ENCODE measurements at places on chromosomes 2 and 18.
A peak's percentile ranks its signal among the peaks of the same experiment; 100 is the strongest.

- no peak for DNase-seq
Measured at GRCh38 chr2:124328397-124328796, 303.3 kb downstream of the CNTNAP5 start.

DNA sequence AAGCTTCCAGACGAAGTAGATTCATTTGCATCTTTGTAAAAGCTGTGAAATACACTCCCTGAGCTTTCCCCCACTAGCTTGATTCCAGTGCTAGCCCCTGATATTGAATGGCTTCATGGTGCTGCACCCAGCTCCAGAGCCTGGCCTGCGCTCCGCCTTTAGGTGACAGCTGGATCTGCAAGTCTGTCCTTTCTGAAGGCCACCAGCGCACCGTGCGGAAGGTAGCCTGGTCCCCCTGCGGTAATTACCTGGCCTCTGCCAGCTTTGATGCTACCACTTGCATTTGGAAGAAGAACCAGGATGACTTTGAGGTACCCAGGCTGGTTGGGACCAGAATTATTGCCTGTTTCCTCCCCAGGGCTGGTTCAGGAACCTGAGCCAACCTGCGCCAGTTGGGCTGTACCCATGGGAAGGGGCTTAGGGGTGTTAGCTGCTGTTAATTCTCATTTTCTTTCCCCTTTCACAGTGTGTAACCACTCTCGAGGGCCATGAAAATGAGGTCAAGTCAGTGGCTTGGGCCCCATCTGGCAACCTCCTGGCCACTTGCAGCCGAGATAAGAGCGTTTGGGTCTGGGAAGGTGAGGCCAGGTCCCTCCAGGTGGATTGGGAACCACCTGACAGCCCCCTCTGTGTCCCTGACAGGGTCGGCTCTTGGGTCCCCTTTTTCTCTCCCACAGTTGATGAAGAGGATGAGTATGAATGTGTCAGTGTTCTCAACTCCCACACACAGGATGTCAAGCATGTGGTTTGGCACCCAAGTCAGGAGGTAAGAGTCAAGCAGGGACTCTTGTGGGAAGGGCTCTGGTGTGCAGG lies 1.3 kb downstream of the CIAO1 start:
- DNase-seq, result peak; percentile 73

DNA sequence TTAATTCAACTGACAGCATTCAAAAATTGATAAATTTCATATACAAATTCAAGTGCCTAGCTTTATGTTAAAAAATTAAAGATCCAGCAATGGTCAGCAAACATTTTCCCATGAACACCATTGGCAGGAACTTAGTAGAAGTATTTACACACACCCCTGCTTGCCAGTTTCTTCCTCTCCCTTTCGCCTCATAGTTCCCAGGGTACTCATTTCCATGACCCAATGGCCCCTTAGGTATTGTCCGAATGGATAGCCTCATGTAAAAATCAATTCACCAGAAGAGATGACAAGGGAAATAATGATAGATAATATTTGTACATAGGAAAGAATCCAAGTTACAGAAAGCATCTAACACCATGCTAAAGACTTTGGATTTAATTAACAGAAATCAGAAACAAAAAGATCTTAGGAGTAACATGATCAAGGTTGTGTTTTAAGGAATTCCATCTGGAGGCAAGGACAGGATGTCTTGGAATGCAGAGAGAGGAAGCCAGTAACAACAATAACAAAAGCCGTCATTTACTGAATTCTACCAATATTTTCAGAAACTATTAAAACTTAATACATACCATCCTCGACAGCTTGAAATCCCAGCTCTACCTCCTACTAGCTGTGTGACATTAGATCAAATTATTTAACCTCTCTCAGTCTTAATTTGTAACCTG lies 423.0 kb downstream of the IRS1 start:
- no peak for DNase-seq

DNA sequence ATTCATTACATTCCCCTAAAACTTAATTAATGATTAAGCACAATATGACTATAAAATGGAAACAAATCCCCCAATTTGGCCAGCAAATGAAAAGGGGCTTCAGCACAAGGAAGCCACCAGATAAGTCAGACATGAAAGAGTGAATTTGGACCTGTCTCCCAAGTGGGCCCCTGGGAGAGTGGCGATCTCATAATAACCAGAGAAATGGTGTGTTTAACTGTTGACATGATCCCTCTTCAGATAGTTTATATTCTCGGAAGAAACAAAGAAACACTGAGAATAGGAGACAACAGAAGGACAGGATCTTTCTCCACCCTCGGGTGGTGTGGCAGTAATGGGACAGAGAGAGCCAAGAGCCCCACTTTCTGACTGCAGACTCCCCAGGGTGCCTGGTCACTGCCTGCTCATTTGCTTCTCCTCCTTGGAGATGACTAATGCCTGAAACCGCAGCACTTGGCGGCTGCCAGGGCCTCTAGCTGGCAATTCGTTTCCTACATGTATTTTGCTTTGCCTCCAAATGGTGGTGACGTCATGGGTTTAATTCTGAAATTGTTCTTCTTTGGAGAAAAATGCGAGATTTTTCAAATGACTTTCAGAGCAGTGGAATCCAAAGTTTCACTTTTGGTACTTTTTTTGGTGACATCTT lies 46.4 kb upstream of the SPP2 start:
- peak; percentile 66 for DNase-seq

DNA sequence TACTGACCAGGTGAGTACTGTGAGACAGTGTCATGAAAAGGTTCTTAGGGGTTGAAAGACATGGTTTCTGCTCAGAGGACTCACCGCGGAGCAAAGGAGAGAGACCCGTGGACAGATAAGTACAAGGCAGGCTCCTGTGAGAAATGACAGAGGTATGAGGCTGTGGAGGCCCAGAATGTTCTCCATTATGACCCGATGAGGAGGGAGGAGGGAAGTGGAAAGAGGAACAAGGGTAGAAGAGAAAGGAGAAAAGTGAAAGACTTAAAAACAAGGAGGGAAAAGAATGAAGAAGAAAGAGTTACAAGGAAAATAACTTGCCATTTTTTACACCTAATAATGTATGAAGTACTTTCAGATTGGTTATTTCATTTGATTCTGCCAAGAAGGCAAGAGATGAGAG lies 29.8 kb downstream of the MAPRE3 start:
- DNase-seq, result no peak

DNA sequence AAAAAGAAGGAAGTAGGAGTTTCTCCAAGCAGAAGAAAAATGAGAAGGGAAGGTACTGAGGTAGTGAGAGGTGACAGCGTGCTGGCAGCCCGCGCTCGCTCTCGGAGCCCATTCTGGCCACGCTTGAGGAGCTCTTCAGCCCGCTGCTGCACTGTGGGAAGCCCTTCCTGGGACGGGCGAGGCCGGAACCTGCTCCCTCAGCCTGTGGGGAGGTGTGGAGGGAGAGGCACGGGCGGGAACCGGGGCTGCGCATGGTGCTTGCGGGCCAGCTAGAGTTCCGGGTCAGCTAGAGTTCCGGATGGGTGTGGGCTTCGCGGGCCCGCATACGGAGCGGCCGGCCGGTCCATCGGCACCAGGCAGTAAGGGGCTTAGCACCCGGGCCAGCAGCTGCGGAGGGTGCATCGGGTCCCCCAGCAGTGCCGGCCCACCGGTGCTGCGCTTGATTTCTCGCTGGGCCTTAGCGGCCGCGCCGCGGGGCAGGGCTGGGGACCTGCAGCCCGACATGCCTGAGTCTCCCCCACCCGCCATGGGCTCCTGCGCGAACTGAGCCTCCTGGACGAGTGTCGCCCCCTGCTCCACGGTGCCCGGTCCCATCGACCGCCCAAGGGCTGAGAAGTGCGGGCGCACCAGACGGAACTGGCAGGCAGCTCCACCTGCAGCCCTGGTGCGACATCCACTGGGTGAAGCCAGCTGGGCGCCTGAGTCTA lies 11.1 kb upstream of the CYS1 start:
- DNase-seq, result no peak

DNA sequence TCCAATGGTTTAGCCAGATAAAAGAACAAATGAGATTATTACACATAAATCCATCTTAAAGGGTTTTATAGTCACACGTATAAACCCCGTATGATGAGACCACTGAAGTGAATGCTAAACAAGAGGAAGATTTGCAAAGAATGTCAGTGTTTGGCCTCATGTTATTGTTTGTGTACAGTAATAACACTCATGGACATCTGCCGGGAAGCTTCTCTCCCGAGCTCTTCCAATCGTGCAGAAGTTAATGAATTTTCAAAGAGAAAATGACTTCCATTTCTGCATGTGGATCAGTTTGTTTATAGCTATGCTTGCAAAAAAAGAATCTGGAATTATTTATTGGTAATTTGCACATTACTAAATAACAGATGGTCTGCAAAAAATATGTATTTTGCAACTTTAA lies 88.5 kb upstream of the APCDD1 start:
- no peak for DNase-seq

GRCh38 chr2:134132490-134132857 lies 121.4 kb upstream of the MGAT5 start:
- peak; percentile 6 for DNase-seq

- DNase-seq, result no peak
Measured at GRCh38 chr2:172905937-172906811, 169.5 kb upstream of the MAP3K20 start.

DNA sequence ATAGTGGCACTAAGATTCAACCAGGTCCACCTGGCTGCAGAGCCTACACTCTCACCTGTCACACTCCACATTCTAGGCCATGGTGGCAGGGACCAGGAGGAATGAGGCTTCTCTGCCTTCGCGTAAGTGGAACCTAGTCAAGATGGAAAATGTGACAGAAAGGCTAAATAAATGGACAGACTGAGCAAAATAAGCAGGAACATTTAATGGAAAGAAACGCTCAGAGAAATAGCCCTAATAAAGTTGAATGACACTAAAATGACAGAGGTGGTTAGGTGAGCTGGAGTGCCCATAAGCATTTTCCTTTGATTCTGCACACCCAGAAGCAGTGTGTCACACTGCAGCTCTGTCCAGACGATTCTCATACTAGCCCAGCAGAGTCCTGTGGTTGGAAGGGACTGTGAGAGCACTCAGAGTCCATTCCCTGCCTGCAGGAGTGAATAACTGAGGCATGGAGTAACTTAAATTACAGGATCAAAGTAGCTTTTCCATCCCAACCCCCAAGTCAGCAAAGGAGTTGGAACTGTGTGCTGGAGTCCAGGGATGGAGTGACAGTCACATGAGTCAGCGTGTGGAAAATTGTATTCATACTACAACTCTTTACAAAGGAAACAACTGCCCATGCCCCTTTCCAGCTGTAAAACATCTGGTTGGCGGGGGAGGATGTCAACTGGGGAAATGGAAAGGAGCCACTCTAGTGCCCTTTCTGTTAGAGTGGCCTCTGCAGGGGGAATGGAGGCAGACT lies 105.4 kb upstream of the LGALSL start:
- peak; percentile 67 for DNase-seq

- DNase-seq, result no peak
Measured at GRCh38 chr2:61363580-61363979, 107.3 kb downstream of the USP34 start.

DNA sequence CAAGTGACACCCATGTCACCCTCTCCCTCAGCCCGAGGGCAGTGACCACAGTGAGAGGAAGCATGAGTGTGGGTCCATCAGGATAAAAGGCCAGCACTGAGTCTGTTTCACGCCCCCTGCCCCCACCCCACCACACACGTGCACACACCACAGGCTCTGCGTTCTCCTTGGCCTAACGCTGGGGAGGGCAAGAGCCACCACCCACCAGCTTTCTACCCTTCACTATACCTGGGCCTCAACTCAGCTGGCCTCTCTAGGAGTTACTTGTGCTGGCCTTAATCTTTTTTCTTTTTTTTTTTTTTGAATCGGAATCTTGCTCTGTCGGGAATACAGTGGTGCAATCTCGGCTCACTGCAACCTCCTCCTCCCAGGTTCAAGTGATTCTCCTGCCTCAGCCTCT lies 140.5 kb downstream of the ZFP36L2 start:
- DNase-seq, result no peak

DNA sequence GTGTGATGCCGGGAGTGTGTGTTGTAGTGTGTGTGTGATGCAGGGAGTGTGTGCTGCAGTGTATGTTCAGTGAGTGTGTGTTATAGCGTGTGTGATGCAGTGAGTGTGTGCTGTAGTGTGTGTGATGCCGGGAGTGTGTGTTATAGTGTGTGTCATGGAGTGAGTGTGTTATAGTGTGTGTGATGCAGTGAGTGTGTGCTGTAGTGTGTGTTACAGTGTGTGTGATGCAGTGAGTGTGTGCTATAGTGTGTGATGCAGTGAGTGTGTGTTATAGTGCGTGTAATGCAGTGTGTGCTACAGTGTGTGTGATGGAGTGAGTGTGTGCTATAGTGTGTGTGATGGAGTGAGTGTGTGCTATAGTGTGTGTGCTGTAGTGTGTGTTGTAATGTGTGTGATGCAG lies 182.1 kb upstream of the SOX11 start:
- DNase-seq, result no peak

GRCh38 chr18:75818383-75818782 lies 390.9 kb upstream of the SMIM21 start:
- DNase-seq, result no peak

- no peak for DNase-seq
Measured at GRCh38 chr18:51430538-51430937, 233.1 kb upstream of the MEX3C start.

DNA sequence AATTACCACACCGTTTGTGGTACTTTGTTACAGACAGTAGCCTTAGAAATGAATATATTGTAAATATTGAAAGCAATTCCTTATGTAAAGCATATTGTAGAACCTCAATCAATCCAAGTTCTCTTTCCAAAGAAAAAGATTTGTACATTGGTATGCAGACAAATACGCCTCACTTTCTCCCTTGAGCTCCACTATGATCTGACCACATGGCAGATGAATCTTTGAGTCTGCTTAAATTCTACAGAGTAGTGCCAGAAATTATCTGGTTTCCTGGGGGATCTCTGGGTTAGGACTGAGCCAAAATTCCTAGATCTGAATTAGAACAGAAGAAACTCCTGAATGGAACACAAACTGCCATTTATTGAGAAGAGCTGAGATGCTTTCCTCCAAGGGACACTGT lies 99.0 kb downstream of the CPO start:
- no peak for DNase-seq

DNA sequence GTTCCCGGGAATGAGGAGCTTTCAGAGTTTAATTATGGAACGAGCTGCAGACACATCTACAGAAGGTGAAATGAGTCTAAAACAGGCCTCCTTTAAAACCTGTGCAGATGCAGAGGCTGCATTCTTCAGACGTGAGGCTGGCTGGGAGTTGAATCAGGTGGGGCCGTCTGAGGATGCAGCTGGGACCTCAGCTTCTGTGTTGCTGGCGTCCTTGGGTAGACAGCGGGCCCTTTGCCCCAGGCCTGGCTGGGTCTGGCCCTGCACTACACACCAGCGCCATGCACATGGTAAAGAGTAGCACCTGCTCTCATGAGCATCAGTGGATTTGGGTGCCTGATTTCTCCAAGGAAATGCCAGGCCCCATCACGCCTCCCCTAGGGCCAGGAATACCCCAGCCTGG lies 67.3 kb downstream of the TMEM18 start:
- DNase-seq, result peak; percentile 45

- DNase-seq, result no peak
Measured at GRCh38 chr2:195543902-195544894, 112.8 kb upstream of the SLC39A10 start.

DNA sequence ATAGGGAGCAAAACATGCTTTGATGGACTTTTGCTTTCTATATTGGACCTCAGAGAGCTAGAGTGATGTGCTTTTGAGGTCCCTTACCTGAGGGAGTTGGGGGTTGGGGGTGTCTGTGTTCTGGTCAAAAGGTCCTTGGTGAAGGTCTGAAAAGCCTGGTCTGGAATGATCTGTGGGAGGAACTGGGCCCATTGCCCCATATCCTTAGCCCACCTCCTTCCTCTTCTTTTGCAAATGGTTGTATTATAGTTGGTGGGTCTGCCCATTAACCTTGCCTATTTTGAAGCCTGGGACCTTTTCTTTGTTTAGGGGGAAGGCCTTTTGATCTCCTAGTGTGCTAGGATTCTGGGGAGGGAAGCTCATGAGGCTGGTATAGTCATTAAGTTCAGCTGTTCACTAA lies 88.7 kb downstream of the FMNL2 start:
- DNase-seq, result no peak

All from islet precursor cell (in vitro differentiated cells).